SK-N-SH (cell line): ENCODE measurements at places on chromosomes 5 and 9. TPM values are rescaled to one million over a fixed set of nuclear protein-coding genes. Genes with fewer than 3 reads are reported as not detected.

DNA sequence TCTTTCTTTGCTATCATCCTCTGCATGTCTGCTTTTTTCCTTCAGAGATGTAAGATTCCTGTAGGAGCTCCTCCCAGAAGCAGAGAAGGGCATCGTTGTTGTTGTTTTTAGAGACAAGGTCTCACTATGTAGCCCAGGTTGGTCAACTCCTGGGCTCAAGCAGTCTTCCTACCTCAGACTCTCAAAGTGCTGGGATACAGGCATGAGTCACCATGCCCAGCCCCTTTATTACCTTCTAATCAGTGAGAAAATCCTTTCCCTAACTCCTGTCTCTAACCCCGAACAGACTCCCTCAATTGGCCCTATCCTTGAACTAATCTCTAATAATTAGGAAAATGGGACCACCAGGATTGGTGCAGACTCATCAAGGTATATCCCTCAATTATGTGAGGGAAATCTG lies 64.4 kb downstream of the GALNT10 start:
- DNase-seq: no peak

- no peak for DNase-seq
Measured at GRCh38 chr9:133927041-133927440, 65.1 kb downstream of the VAV2 start.

Gene EPB41L4B
- polyA plus RNA-seq: 0.59 and 0.84 TPM in 2 replicates

Gene ORM2
- polyA plus RNA-seq: not detected in 2 replicates

Gene KCNV2
- polyA plus RNA-seq: not detected in 2 replicates

Gene CARTPT
- polyA plus RNA-seq: not detected in 2 replicates

Gene ANKRD18B
- 2.3 and 2.7 TPM in 2 replicates for polyA plus RNA-seq

Gene TMOD1
- polyA plus RNA-seq: 0.54 and 1.6 TPM in 2 replicates
